ENCODE measurements at places on chromosomes 7 and 10. TPM values are rescaled to one million over a fixed set of nuclear protein-coding genes. Genes with fewer than 3 reads are reported as not detected.

- H3K4me1 ChIP-seq: no peaks in the 10 kb centered on the region
- H3K27ac ChIP-seq: no peak overlapping the region
- no peaks in the 10 kb centered on the region for H3K36me3 ChIP-seq
- H3K27me3 ChIP-seq: peaks cover 11% of the 10 kb centered on the region
- H3K4me3 ChIP-seq: no peak overlapping the region
- DNase-seq: no peak
Observed at GRCh38 chr7:36021367-36021766, 131.7 kb upstream of the EEPD1 start.

- no peak overlapping the region for H3K27ac ChIP-seq
- no peaks in the 10 kb centered on the region for H3K36me3 ChIP-seq
- peaks cover 13% of the 10 kb centered on the region for H3K27me3 ChIP-seq
- no peak overlapping the region for H3K4me3 ChIP-seq
- DNase-seq: no peak
- peaks cover 11% of the 10 kb centered on the region for H3K4me1 ChIP-seq
Observed at GRCh38 chr10:98340940-98341310, 72.9 kb upstream of the LOXL4 start.

DNA sequence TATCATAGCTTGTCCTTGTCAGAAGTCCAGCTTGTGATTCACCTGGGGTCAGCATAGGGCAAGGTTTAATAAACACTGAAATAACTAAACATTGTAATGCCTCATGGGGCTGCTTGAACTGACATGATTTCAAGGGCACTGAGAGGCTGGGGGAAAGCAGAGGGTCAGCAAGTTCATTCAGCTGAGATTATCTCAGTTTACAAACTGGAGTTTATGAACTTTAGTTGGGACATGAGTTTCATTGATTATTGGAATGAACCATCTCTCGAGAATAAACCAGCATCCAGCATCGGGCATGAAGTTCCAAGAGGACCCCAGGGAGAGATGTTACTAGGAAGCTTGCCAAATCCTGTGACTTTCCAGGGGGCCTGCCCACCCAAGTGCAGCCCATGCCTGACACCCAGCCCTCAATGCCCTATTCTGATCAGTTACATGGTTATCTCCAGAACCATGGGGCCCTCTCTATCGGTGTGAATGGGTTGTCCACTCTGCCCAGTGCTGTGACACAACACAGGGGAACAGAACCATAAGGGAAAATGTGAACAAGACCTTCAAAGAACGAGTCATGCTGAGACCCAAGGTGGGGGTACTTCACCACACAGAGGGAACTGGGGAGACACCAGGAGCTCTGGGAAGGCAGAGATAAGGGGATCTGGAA, 7.9 kb upstream of the CYP3A7 start:
- H3K4me3 ChIP-seq: no peak overlapping the region
- H3K36me3 ChIP-seq: peaks cover 6% of the 10 kb centered on the region
- no peak for DNase-seq
- peaks cover 6% of the 10 kb centered on the region for H3K4me1 ChIP-seq
- H3K27ac ChIP-seq: no peak overlapping the region

GRCh38 chr10:112952282-112953173, 2.5 kb downstream of the TCF7L2 start:
- peak overlapping the region; percentile 80 for H3K4me3 ChIP-seq
- peaks cover 17% of the 10 kb centered on the region for H3K4me1 ChIP-seq
- H3K27ac ChIP-seq: no peak overlapping the region
- DNase-seq: no peak
- peaks cover 86% of the 10 kb centered on the region for H3K27me3 ChIP-seq
- peaks cover 1% of the 10 kb centered on the region for H3K36me3 ChIP-seq

GRCh38 chr7:158676171-158676840, 28.3 kb downstream of the NCAPG2 start:
- no peaks in the 10 kb centered on the region for H3K27me3 ChIP-seq
- H3K27ac ChIP-seq: no peak overlapping the region
- H3K4me3 ChIP-seq: no peak overlapping the region
- no peak for DNase-seq

- H3K4me1 ChIP-seq: peaks cover 7% of the 10 kb centered on the region
- no peak overlapping the region for H3K27ac ChIP-seq
- H3K36me3 ChIP-seq: no peaks in the 10 kb centered on the region
Observed at GRCh38 chr10:89248-89647, 40.2 kb upstream of the TUBB8 start.

DNA sequence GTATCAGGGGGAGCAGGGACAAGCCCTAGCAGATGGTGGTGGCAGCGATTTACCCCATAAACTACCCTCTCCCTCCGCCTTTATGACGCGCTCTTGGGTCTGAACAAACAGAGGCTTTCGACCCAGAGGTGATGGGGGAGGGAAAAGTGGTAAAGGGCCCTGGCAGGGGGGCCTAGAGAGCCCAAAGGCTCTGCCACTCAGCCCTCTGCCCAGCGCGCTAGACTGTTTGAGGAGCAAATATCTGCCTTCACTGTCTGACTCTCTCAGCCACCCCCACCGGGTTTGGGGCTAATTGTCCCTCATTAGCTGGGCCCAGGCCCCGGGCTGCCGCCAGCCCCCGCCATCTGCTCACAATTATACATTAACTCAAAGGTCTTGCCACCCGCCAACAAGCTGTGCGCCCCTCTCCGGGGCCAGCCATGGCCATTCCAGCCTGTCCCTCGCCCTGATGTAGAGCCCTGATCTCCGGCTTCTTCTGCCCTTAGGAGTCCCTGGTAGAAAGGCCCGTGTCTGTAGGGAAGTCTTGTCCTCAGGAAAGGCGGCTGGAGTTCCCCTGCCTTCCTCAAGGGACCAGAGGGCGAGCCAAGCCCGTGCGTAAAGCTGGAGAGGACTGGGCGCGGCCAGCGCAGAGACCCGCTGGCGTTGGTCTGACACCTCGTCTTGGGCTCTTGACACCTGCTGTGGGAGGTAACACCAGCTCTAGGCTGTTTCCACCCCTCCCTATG, 1.9 kb upstream of the PAX4 start:
- H3K4me3 ChIP-seq: no peak overlapping the region
- DNase-seq: no peak
- H3K27me3 ChIP-seq: peaks cover 66% of the 10 kb centered on the region
- peaks cover 4% of the 10 kb centered on the region for H3K4me1 ChIP-seq
- H3K36me3 ChIP-seq: no peaks in the 10 kb centered on the region

- peaks cover 2% of the 10 kb centered on the region for H3K27me3 ChIP-seq
- no peak for DNase-seq
- H3K4me3 ChIP-seq: peak overlapping the region; percentile 45
Observed at GRCh38 chr7:129168231-129169021, 20.0 kb upstream of the SMO start.

- no peaks in the 10 kb centered on the region for H3K4me1 ChIP-seq
- DNase-seq: no peak
- no peak overlapping the region for H3K27ac ChIP-seq
- no peak overlapping the region for H3K4me3 ChIP-seq
- peaks cover 2% of the 10 kb centered on the region for H3K27me3 ChIP-seq
Observed at GRCh38 chr7:87941138-87941537, 7.1 kb downstream of the ADAM22 start.

- H3K4me1 ChIP-seq: peaks cover 78% of the 10 kb centered on the region
- H3K27me3 ChIP-seq: no peaks in the 10 kb centered on the region
Observed at GRCh38 chr7:150685219-150686029, at the start of gene GIMAP2. GIMAP2 (plus strand) TSS chr7:150685706; CDS start chr7:150687060, 1,354 bp downstream.

- no peak for DNase-seq
- peaks cover 3% of the 10 kb centered on the region for H3K4me1 ChIP-seq
- no peak overlapping the region for H3K4me3 ChIP-seq
- H3K27me3 ChIP-seq: no peaks in the 10 kb centered on the region
- H3K36me3 ChIP-seq: peaks cover 16% of the 10 kb centered on the region
Observed at GRCh38 chr7:22867003-22867402, 44.4 kb upstream of the TOMM7 start.

- peaks cover 43% of the 10 kb centered on the region for H3K27me3 ChIP-seq
- no peaks in the 10 kb centered on the region for H3K36me3 ChIP-seq
- no peak overlapping the region for H3K27ac ChIP-seq
- H3K4me1 ChIP-seq: no peaks in the 10 kb centered on the region
- H3K4me3 ChIP-seq: no peak overlapping the region
Observed at GRCh38 chr10:118541718-118542117, 53.7 kb downstream of the PRLHR start.

- H3K27me3 ChIP-seq: no peaks in the 10 kb centered on the region
- H3K27ac ChIP-seq: peak overlapping the region; percentile 85
- peak; percentile 67 for DNase-seq
- peaks cover 39% of the 10 kb centered on the region for H3K36me3 ChIP-seq
- H3K4me1 ChIP-seq: peaks cover 15% of the 10 kb centered on the region
- peak overlapping the region; percentile 28 for H3K4me3 ChIP-seq
Observed at GRCh38 chr10:12214763-12215218, 18.8 kb downstream of the CDC123 start.

DNA sequence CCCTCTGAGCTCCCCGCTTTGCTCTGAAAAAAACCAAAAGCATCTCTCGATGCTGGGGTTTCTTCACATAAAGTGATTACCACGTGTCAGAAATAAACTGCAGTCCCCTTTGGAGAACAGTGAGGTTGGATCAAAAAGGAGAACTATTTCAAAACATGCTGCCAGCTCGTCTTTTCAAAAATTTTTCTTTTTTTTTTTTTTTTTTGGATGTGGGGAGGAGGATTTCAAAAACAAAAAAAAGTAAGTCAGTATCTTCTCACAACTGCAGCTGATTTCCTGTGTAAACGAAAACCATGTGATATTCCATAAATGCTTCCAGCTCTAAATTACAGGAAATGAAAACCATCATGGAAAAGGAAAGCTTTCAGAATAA, 155.0 kb upstream of the LYZL2 start:
- H3K4me1 ChIP-seq: peaks cover 28% of the 10 kb centered on the region
- H3K36me3 ChIP-seq: no peaks in the 10 kb centered on the region
- H3K4me3 ChIP-seq: peak overlapping the region; percentile 67
- DNase-seq: no peak
- H3K27me3 ChIP-seq: no peaks in the 10 kb centered on the region

GRCh38 chr7:154480817-154481216, 428.6 kb downstream of the DPP6 start:
- no peaks in the 10 kb centered on the region for H3K36me3 ChIP-seq
- no peak for DNase-seq
- no peaks in the 10 kb centered on the region for H3K27me3 ChIP-seq

DNA sequence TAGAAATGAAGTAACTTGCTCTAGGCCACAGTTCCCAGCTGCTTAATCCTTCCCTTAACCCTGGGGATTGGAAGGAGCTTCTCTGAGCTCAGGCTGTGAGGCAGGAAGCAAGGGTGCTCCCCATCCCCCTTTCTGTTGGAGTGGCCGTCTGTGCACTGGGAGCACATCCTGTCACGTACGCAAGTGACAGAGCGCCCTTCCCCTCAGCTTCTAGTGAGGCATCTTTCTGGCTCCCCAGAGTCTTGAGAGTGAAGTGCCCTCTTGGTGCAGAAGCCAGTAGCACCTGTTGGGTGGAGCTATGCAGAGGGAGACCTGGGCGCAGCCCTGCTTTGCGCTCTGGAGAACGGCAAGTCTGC, 47.8 kb downstream of the SHH start:
- H3K27me3 ChIP-seq: no peaks in the 10 kb centered on the region
- H3K4me3 ChIP-seq: peak overlapping the region; percentile 70
- peak overlapping the region; percentile 97 for H3K27ac ChIP-seq
- peaks cover 75% of the 10 kb centered on the region for H3K4me1 ChIP-seq
- H3K36me3 ChIP-seq: peaks cover 57% of the 10 kb centered on the region

DNA sequence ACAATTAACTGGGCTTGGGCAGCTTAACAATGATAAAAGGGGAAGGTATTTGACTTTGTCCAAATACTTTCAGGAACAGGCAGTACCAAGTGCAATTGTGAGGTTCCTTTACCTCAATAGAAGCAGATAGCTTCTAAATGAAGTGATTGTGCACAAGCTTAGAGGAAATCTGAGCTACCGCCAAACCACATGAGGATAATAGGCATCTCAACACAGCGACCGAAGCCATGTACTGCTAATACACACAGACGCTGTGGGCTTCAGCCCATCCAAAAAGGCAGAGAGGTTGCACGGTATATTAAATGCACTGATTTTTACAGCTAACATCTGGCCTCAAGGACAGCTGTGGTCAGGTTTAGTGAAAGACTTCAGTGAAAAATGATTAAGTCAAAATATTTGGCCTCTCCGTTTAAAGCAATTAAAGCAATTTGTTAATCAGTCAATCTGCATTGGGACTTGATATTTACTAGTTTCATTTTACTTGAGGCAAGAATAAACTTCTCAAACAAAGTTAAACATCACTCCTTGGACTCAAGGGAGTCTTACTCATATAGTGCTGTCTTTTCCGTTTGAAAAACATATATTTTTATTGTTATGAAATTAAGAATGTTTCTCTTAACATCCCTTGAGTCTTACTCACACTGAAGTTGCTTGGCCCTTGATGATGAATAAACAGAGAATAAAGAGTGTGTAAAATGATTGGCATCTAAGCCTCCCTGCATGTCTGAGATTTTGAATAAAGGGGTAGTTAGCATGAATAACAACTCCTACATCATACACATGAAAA, 306.3 kb downstream of the C7orf25 start:
- DNase-seq: no peak
- H3K4me3 ChIP-seq: no peak overlapping the region
- H3K27ac ChIP-seq: no peak overlapping the region
- H3K27me3 ChIP-seq: peaks cover 4% of the 10 kb centered on the region
- H3K4me1 ChIP-seq: no peaks in the 10 kb centered on the region

HOXA2 gene
- not detected for total RNA-seq

CALN1 gene
- not detected for total RNA-seq

ARL3 gene
- 4.4 TPM for total RNA-seq

TRPV5 gene
- total RNA-seq: not detected

GIMAP5 gene
- 149 TPM for total RNA-seq

THSD7A gene
- total RNA-seq: not detected

INHBA gene
- not detected for total RNA-seq

CALML3 gene
- total RNA-seq: not detected

All from activated CD4-positive, alpha-beta T cell treated with anti-CD3 and anti-CD28 coated beads, Interleukin-2, amount 10 ng/mL, durations not matched to agents 7 days and 5 days (primary cell).